MG63 (cell line): ENCODE measurements at places on chromosomes 3 and 15. TPM values are rescaled to one million over a fixed set of nuclear protein-coding genes. Genes with fewer than 3 reads are reported as not detected.

Gene ZPLD1
- total RNA-seq: not detected in 2 replicates

- no peak for DNase-seq
Measured at GRCh38 chr15:89904519-89904918, 8.2 kb downstream of the ARPIN start.

DNA sequence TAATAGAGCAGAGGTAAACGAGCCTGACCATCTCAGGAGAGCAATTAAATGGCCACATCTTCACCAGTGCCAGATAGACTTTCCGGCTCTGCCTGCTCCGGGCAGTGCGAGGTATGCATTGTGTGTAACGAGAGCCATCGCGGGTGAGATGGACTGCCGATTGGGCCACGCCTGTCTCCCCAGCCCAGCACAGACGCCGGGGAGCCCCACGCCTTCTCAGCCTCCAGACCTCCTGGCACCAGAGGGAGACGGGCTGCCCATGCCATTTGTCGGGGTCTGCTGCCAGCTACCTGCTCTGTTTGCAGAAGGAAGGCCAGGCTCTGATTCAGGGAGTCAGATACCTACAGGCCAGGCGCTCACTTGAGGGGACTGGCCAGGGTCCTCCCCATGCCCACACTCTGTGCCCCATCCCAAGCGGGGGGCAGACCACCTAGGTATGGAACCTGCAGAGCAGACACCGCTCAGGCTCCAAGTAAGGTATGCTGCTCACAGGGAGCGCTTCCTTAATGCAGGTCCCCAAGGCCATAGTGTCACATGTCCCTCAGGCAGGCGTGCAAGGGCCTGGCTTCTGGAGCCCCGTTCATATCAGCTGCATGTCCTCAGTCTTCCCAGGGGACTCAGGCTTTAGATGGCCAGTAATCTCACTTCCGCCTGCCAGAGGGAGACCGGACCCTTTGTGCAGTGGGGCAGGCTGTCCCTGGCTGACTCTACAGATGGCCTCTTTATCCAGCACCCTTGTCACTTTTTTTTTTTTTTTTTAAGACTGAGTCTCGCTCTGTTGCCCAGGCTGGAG lies 62.2 kb downstream of the DNAJB8 start:
- DNase-seq: no peak

GRCh38 chr3:174398761-174399160 lies 460.4 kb upstream of the NAALADL2 start:
- no peak for DNase-seq

- DNase-seq: no peak
Measured at GRCh38 chr3:100577382-100578008, 31.9 kb upstream of the ADGRG7 start.
